ENCODE measurements at places on chromosomes 16 and 17.
A peak's percentile ranks its signal among the peaks of the same experiment; 100 is the strongest.

- no peak for DNase-seq
Observed at GRCh38 chr17:65664266-65664665, 102.8 kb upstream of the AXIN2 start.

DNA sequence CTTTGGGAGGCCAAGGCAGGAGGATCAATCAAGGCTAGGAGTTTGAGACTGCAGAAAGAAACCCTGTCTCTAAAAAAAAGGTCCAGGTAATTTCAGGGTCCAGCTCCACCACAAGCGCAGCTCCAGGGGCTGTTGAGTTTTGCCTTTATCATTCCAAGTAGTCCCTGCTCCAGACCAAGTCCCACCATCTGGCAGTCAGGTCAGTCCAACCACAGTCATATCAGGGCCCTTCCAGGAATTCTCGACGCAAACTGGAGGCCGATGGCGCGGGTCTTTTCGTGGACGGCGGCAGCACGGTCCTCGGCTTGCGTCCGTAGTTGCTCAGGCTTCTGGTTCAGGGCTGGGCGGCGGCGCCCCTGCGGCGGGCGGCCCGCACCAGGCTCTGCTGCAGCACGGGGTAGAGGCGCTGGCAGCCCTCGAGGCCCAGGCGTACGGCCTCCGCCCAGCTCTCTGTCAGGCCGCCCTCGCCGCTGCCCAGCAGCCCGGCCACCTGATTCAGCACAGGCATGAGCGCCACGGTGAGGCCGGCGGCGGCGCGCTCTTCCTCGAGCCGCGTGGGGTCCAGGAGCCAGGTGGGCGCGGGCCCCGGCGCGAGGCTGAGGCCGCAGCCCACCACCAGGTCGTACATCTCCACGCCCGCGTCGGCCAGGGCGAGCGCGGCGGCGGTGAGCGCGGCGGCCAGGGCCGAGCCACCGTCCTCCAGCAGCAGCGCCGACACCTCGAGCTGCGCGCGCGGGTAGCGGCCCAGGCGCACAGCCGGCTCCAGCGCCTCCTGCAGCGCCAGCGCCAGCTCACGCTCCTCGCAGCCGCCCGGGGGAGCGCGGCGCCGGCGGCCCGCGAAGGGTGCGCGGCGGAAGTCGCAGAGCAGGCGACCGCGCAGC, 752 bp downstream of the EXOSC6 start:
- peak; percentile 48 for DNase-seq

DNA sequence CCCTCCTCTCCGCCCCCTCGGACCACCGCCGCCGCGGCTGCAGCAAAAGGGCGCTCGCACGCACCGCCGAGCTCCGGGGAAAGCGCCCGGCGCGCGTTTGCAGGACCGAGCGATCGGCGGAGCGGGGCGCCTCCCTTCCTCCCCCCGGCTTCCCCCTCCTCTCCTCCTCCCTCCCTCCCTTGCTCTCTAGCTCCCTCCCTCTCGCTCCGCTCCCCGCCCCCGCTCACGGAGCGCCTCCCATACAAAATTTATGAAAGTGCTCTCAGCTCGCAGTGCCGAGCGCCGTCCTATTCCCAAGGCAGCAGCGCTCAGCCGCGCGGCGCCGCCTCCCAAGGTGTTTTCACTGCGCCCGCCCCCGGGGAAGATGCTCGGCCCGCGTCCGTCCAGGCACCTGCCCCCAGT, at the start of gene RTN4RL1:
TSS of gene RTN4RL1 (minus strand) at position 115 of the 402 bp plus-strand sequence. CDS start 469 bp downstream, outside the sequence.
- DNase-seq = peak; percentile 67

DNA sequence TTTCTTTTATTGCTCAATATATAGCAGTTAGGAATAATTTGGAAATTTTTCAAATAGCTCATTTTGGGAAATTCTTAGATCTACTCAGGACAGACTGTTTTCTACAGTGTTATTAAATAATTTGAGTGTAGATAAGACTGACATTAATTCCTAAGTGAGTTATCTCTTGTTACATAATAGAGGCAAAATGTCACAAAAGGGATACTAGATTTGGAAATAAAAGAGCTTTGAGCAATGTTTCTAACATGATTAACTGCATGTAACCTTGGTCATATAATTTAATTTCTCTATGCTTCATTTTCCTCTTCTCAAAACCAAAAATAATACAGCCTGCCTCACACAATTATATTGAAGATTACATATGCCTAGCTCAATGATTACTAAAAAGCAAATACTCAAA, 16.3 kb upstream of the KIF2B start:
- no peak for DNase-seq

GRCh38 chr16:75246504-75247205, 4.8 kb downstream of the BCAR1 start:
- no peak for DNase-seq

DNA sequence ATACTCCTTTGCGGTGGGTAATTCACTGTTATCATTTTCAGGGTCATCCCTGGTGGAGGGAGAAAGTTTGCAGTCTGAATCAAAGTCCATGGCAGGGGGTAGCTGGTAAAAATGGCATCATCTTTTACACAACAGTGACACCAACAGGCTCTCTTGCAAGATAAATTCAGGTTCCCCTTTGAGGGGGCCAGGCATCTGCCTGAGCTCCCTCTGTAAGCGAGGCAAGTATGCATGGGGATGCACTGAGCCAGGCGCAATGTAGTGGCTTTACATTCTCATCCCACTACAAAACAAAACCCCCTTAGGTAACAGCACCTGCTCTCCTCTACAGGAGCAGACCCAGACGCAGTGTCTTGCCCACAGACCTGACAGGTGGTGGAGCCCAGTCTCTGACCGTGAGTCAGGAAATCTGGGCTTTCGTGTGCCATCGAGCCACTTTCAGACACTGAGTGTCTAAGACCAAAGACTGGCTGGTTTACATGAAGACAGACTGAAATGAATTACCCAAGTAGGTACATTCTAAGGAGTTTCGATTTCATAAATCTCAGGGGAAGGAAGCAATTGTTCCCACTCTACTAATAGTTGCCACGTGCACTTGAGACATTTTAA, 17.7 kb downstream of the LITAFD start:
- no peak for DNase-seq

- no peak for DNase-seq
Observed at GRCh38 chr16:317583-317982, 34.6 kb downstream of the PDIA2 start.

DNA sequence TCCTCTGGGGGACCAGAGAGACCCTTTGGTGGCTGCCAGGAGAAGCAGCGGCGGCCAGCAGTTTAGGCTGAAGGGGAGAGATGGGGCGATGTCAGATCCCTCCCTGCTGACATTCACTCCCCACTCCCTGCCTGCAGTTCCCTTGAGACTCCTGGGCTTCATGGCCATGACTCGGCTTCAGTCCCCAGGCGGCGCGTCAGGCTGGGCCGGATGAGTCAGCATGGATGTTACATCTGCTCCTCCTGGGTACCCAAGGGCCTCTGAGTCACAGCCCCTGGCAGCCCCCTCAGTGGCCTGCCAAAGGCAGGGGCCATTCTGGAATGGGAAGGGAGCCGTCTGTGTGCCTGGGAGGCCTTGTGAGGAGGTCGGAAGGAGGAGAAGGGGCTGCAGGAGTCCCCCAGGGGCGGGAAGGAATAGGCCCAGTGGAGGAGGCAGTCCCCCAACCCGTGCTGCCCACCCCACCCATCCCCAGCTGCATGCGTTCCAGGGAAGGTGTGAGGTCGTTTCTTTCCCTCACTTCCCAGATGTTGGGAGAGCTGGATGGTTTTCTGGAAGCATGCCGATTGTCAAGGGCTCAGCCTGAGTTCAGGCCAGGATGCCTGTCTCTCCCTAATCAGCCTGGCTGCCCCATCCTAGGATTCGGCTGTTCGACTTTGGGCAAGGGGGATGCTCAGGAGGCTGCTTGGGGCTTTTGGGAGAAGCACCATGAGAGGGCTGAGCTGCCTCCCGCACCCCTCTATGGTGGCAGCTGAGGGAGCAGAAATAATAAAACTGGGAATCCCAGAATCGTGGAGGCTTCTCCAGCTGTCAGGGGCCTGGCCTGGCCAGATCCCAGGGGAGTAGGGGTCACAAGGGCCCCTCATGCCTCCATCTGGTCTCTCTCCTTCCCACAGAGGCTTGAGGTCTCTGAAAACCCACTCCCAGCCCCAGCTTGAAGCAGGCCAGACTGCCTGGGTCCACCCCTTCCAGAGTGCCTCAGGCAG, 9.7 kb downstream of the RHBDL3 start:
- DNase-seq = peak; percentile 36

- DNase-seq = peak; percentile 65
Observed at GRCh38 chr16:89599451-89599858, 14.0 kb upstream of the DPEP1 start.

- no peak for DNase-seq
Observed at GRCh38 chr16:74296104-74296431, 546 bp upstream of the PSMD7 start.

DNA sequence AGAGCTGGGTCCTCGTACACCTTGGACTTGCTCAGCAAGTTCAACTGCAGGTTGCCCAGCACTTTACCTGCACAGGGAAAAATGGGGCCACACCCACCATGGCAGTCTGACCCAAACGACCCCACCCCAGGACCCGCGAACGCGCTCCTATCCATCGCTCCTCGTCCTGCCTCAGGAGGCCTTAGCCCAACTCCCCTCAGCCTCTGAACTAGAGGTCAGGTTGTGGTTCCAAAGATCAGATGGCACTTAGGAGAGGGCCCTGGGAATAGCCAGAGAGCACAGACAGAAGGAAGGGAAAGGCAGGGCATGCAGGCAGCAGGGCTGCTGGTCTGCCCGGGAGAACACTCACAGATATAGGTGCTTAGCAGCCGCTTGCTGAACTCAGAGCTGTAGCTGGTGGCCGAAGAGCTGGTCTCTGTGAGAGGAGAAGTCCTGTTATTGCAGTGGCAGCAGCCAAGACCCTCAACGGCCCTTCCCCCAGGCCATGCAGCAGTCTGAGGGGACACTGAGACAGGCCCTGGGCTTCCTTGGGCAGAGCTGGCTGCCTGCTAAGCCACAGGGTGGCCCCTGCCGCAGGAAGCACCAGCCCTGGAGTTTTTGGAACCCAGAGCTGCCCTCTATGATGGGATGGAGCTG, 6.9 kb downstream of the ZACN start:
- no peak for DNase-seq

GRCh38 chr17:33487187-33487879, 194.2 kb upstream of the ASIC2 start:
- DNase-seq = no peak
